ENCODE measurements at places on chromosomes 2 and 18.

DNA sequence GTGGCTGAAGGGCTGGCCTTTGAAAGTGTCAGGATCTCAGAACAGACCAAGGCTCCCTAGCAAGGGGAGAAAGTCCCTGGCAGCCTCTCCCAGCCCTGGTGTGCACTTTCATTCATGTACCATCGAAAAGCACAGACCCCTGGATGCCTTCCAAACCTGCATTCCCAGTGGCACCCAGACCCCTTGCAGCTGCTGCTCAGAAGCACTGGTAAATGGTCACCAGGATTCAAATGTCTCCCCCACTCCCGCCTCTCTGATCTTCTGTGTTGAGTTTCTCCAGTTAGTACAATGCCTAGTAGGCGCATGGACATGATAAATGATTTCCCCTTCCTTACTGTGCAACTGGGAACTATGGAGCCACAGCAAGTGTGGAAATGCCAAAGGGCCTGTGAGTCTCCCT lies 180.0 kb downstream of the GLI2 start:
- DNase-seq, result no peak

- DNase-seq, result no peak
Measured at GRCh38 chr2:187586011-187586641, 31.9 kb upstream of the TFPI start.

DNA sequence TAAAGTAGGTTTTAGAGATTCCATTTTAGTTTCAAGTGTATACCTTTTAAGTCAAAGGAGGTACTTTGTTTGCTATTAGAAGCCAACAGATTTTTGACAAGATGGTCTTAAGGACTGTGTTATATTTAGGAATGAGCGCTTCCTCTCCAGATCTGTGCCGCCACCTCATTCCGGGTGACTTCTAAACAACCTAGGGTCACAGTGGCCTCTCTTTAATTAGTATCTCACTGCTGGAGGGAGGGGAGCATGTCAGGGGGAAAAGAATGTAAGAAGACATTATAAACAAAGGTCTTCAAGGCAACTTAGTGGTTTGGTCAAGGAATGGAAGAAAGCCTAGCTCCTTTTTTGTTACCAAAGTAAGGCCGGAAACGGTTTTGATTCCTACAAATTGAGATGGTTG lies 67.0 kb downstream of the RBMS1 start:
- DNase-seq, result no peak

DNA sequence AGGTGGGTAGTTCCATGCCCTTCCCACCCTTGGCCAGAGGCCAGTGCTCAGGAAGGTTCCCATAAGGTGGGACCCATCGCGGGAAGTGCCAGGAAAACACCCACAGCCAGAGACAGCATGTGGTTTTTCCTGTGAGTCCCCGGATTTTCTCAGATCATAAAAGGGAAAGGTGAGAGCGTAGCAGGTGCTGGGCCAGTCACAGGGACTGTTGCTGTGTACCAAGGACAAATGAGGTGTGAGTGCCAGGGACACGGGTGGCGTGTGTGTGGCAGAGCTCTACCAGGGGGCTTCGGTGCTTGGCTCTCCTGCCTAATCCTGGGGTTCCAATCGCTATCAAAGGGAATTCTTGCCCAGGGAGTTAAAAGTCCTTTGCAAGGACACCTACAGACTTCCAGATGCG lies 159.6 kb upstream of the SMAD2 start:
- no peak for DNase-seq

DNA sequence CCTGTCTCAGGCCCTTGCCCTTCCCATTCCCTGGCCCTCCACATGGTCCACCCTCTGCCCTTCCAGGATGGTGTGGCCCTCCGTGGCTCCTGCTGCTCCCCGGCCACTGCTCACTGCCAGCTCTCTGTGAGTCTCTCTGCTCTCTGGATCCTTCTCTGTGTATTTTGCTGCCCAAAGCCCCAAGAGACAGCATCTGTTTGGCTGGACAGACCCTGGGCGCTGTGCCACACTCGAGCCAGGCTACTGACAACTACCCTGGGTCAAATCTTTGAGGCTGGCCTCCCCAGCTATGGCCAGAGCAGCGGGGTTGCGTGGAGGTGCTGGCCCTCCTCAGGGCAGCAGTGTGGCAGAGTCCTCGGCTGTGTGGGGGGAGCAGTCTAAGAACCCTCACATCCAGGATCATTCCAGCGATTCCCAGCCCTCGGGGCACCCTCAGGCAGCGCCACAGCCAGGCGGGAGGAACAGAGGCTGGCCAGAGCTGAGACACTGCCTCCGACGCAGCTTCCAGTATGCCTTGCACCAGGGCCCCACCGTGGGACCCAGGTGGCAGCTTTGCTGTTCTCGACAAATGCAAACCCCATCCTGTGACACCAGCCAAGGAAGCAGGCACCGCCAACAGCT lies 139.4 kb upstream of the GLI2 start:
- no peak for DNase-seq

- DNase-seq, result no peak
Measured at GRCh38 chr2:215653344-215654030, 217.6 kb upstream of the FN1 start.

DNA sequence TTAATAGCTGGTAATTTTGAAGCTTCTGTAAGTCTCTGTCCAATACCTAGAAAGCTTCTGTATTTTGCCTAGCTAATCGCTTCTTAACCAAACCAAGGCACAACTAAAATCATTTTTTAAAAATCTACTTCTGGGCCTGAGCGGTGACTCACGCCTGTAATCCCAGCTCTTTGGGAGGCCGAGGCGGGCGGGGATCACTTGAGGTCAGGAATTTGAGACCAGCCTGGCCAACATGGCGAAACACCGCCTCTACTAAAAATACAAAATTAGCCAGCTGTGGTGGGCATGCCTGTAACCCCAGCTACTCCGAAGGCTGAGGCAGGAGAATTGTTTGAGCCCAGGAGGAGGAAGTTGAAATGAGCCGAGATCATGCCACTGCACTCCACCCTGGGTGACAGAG lies 148.6 kb upstream of the FIGN start:
- no peak for DNase-seq

GRCh38 chr2:84697895-84698294 lies 181.6 kb downstream of the DNAH6 start:
- no peak for DNase-seq

GRCh38 chr2:177123048-177123447 lies 89.5 kb upstream of the HNRNPA3 start:
- no peak for DNase-seq

DNA sequence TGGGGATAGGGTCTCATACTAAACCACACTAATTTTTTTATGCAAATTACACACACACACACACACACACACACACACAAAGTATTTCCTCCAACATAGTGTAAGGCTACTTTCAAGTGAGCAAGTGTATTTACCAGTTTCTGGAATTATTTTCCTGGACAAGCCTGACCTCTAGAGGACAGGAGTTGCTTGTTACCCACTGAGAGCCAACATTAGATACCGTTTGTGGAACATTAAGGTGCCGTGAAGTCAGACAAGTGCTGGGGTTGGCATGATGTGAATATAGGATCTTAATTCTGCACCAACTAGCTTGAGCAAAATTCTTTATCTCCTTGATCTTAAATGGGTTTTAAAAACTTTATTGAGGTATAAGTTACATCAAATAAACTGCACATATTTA lies 39.3 kb upstream of the SERPINB2 start:
- peak; percentile 12 for DNase-seq

- DNase-seq, result no peak
Measured at GRCh38 chr18:26103579-26103978, 13.2 kb upstream of the SS18 start.

DNA sequence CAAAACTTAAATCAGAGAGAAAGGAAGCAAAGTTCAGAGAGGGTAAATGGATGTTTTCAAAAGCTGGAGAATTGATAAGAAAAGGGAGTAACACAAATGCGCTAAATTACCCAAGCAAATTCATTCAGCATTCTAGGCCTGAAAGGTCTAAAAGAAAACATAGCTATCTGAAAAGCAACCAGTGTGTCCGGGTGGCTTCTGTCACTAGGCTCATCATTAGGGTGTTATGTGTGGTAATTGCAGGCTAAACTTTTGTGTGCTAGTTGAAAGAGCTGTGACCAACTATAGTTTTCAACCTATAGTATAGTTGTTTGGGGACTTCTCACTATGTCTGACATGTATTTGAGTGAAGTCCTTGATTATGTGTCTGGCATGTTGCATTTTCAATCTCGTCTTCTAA lies 839.6 kb upstream of the ZEB2 start:
- no peak for DNase-seq

GRCh38 chr2:20438334-20439192 lies 8.3 kb upstream of the RHOB start:
- no peak for DNase-seq

- DNase-seq, result no peak
Measured at GRCh38 chr18:45198526-45198925, 416.8 kb upstream of the SLC14A2 start.

- no peak for DNase-seq
Measured at GRCh38 chr2:212939777-212940531, 211.5 kb downstream of the IKZF2 start.

DNA sequence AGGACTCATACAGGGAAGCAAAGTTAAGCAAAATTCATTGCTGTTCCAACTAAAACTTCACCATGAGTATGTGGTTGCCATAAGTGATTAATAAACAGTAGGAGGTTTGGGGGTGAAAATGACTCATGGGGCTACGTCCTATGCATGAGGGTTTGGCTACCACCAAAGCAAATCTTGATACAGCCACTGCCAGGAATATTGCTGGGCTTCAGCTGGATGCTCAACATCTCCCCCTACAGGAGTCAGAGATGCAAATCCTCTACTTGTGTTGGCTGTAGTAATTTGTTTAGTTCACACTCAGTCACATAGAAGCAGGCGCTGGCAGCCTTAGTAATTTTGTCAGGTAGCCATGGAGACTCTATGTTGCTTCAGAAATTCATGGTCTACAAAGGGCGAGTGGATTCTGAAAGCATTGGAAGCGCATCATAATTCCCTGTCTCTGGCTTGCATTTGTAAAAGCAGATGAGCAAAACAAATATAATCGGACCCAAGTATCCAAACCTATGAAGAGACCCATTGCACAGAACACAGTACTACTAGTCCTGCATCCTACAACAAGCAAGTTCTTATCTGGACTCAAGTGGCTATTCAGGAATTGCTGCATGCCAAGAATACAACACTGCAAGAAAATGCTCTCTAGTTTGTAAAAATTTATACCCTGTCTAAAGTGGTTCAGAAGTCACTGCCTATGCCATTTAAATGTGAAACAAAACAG lies 76.0 kb downstream of the CD28 start:
- no peak for DNase-seq

DNA sequence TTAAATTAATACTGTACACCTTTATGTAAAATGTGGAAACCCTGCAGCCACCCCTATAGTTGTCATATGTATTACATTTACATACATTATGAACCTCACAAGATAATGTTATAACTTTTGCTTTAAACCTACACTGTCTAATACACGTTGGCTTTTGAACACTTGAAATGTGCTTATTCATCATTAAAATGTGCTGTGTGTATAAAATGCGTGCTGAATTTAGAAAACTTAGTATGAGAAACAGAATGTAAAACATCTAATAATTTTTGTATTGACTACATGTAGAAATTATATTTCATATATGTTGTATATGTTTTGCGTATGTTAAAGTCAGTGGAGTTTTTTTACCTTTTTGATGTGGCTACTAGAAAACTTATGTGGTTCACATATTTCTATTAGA lies 68.8 kb downstream of the MAPRE2 start:
- no peak for DNase-seq

- no peak for DNase-seq
Measured at GRCh38 chr2:142973160-142973821, 95.8 kb downstream of the KYNU start.

DNA sequence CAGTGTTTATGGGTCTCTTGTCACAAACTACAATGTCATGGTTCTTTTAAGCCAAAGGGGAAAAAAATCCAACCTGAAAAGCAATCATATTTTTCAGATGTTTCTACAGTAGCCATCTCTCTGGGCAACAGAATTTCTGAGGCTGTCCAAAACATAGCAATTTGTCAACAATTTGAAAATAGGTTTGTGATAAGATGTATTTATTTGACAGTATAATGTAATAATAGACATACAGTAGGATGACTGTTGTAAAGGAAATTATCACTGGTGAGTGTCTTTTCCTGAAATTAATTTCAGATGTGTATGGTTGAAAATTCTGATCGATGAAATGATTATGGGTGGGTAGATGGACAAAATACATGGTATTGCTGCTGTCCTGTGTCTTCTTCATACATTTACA lies 1230.1 kb upstream of the CDH2 start:
- no peak for DNase-seq
